MM.1S (cell line): ENCODE measurements at places on chromosomes 4 and X.

- no peak for DNase-seq
Measured at GRCh38 chr4:109440948-109441347, 7.3 kb downstream of the SEC24B start.

DNA sequence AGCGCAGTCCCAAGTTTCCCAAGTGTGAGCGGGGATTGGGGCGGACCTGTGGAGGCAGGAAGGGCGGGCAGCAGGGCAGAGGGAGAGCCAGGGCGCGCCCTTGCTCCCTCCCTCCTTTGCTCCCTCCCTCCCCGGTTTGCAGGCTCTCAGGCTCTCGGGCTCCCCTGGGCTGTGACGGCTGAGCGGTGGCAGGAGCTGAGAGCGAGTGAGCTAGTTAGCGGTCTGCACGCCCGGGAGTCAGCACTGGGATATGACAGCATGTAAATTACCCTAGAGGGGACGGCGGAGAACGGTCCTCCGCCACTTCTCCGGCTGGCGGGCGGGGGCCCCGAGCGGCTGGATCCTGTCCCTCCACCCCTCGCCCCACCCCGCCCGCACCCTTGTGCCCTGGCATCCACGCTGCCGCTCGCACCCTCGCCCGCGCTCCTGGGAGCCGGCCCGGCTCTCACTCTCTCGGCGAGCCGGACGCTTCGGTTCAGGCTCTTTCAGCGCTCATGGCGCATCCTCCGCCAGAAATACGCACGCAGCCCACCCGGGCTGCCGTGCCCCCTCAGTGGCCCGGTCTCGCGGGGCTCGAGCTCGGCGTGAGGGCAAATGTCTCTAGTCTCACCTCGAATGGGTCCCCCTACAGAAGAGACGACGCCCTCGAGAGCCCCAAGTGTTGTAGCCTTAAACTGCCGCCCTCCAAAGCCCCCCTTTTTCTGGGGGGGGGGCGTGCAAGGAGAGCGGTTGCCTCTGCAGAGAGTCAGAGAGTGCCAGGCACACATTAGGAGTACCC, at the start of gene TSC22D3:
TSC22D3 (minus strand) TSS at position 54 of the 778 bp plus-strand sequence. CDS start 368 bp downstream, outside the sequence.
- DNase-seq, result peak; percentile 57

- DNase-seq, result no peak
Measured at GRCh38 chr4:13219971-13220370, 264.2 kb downstream of the RAB28 start.

GRCh38 chr4:28226962-28227361, 1366.3 kb downstream of the STIM2 start:
- no peak for DNase-seq

- DNase-seq, result no peak
Measured at GRCh38 chr4:102452854-102453253, 48.3 kb upstream of the NFKB1 start.

GRCh38 chr4:620201-620600, 5.2 kb upstream of the PDE6B start:
- DNase-seq, result no peak

- no peak for DNase-seq
Measured at GRCh38 chrX:6363188-6363587, 134.5 kb upstream of the NLGN4X start.

DNA sequence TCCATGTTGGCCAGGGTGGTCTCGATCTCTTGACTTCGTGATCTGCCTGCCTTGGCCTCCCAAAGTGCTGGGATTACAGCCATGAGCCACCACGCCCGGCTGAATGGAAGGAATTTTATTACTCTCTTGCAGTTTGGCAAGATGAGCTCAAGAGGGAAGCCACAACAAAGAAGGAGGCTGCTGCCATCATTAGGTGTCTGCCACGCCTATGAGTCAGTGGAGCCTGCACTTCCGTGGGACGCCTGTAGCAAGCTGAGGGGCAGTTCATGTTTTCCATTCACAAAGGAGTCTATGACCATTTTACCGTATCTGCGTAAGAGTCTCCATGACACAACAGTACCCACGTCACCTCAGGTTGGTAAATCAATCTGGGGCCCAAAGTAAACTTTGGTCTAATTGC, 51.2 kb upstream of the CHRNA9 start:
- no peak for DNase-seq

- no peak for DNase-seq
Measured at GRCh38 chrX:155112171-155112570, 40.9 kb downstream of the BRCC3 start.

DNA sequence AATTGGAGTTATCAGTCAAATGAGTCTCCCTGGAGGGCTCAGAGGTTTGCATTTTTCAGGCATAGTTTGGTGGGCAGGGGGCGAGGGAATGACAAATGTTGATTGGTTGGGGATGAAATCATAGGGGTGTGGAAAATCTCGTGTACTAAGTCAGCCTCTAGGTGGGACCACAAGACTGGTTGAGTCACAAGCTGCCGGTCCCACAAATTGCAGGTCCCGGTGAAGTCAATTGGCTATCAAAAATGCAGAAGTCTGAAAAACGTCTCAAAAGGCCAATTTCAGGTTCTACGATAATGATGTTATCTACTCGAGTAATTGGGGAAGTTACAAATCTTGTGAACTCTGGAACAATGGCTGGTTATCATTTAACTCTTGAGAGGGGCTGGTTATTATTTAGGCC, 98.8 kb upstream of the DHX15 start:
- DNase-seq, result no peak

DNA sequence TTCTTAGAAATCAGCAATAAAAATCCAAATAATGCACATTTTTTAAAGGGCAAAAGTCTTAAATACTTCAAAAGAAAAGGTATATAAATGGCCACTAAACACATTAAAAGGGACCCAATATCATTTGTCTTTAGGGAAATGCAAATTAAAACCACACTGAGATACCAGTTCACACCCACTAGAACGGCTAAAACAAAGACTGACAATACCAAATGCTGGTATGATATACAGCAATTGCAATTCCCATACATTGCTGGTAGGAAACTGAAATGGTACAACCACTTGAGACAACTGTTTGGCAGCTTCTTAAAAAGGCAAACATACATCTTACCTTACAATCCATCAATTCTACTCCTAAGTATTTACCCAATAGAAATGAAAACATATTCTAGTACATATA, 33.7 kb downstream of the CAMK2D start:
- no peak for DNase-seq

DNA sequence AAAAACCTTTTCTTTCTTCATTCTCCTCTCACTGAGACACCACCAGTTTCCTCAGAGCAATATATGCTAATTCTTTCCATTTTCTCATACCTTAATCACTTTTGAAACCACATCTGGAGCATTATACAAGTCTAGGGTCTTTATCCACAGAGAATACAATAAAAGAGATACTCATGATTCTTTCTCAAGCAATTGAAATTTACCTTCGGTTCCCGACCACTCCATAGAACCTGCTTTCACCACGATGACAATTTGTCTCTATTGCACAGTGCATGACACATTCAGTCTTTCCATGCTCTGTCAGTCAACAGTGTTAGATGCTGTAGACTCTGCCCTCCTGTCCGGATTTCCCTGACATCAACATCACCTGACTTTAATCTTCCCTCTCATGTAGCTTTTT, 409.3 kb upstream of the NWD2 start:
- no peak for DNase-seq

DNA sequence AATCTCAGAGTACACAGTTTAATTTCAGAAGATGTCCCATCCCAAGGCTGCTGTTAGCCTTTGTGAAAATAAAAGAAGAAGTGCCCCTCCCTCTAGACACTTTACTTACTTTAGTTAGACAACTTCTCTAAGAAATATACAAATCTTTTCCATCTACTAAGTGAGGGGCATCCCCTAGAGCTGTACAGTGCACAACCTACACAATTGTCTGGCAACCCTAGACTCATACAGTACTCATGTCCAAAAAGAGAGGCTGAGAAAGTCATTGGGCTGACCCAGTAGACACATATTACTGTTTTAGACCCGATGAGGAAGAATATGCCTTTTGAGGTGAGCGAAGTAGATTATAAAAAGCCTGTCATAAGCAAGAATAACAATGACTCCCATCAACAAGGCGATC, 297.6 kb downstream of the IDS start:
- DNase-seq, result no peak

- DNase-seq, result no peak
Measured at GRCh38 chr4:71338846-71339593, at the start of gene SLC4A4. Gene SLC4A4 (plus strand): TSS chr4:71339020.

DNA sequence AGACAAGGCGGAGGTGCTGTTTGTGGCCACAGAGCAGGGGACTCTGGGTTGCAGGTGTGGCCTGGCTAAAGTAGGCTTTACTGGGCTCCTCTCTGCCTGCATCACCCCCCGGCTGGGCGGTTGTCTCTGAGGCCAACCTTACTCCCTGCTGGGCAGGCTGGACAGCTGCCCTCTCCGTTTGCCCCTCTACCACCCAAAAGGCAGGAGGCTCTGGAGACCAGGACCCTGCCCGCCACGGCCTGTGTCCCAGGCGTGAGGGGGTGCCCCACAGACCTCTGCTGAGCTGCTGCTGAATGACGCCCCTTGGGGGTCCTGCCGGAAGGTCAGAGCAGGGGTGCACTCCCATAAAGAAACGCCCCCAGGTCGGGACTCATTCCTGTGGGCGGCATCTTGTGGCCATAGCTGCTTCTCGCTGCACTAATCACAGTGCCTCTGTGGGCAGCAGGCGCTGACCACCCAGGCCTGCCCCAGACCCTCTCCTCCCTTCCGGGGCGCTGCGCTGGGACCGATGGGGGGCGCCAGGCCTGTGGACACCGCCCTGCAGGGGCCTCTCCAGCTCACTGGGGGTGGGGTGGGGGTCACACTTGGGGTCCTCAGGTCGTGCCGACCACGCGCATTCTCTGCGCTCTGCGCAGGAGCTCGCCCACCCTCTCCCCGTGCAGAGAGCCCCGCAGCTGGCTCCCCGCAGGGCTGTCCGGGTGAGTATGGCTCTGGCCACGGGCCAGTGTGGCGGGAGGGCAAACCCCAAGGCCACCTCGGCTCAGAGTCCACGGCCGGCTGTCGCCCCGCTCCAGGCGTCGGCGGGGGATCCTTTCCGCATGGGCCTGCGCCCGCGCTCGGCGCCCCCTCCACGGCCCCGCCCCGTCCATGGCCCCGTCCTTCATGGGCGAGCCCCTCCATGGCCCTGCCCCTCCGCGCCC, 920 bp downstream of the HTT-AS start:
- DNase-seq, result no peak

DNA sequence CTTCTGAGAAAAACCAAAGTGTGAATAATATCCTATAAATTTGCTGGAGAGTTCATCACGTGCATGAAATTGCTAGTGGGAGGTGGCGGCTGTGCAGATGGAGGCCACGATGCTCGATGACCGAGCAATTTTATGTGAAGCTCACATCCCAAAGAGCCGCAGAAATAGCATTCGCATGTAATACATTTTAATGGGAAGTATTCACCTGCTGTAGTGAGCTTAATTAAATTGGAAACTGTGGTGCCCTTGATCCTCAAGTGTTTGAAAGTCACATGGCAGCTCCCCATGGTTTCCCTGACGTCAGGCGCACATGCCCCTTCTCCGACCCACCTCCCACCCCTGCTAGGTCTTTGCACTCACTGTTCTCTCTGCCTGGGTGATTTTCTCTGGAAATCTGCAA, 136.8 kb downstream of the STK32B start:
- DNase-seq, result no peak

DNA sequence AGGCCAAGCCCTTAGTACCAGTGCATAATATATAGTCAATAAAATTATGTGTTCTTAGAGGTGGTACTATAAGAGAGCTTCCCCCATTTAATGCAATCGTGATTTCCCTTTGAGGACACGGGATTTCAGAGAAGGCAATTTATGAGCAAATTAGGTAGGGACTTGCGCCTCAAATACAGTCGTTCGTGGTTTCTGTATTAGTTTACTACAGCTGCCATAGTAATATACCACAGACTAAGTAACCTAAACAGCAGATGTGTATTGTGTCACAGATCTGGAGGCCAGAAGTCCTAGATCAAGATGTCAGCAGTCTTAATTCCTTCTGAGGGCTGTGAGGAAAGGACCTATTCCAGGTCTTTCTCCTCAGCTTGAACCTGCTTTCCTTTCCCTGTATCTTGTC, 1.5 kb upstream of the PUDP start:
- DNase-seq, result no peak

- DNase-seq, result no peak
Measured at GRCh38 chr4:139171876-139172691, 4.9 kb downstream of the ELF2 start.

DNA sequence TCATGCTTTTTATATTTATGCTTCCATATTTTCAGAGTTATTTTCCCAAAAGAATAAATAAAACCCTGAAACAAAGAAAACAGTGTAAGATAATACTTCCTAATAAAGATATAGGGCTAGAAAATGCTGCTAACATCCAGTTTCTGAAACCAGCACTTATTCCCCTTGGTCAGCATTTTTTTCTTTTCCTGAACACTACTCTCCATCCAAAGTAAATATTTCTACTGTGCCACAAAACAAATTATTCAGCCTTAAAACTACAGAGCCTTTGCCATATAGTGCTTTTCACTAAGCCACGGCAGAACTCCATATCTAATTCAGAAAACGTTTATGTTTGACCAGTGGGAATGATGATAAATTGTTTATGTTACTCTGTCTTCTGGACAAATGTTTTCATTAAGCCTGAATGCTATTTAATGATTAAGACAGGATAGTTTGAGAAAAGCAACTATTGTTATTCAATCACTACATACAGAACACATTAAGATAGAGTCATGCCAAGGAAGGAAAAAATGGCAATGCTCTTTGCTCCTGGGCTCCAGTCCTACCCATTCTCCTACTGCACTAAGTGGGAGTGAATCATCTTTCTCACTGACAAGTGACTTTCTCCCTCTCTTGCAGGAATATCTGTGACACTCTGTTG, 723.9 kb downstream of the FAT4 start:
- DNase-seq, result no peak

- no peak for DNase-seq
Measured at GRCh38 chr4:15368856-15369255, 59.0 kb upstream of the C1QTNF7 start.

- DNase-seq, result no peak
Measured at GRCh38 chrX:115547448-115547847, 13.5 kb upstream of the PLS3 start.

DNA sequence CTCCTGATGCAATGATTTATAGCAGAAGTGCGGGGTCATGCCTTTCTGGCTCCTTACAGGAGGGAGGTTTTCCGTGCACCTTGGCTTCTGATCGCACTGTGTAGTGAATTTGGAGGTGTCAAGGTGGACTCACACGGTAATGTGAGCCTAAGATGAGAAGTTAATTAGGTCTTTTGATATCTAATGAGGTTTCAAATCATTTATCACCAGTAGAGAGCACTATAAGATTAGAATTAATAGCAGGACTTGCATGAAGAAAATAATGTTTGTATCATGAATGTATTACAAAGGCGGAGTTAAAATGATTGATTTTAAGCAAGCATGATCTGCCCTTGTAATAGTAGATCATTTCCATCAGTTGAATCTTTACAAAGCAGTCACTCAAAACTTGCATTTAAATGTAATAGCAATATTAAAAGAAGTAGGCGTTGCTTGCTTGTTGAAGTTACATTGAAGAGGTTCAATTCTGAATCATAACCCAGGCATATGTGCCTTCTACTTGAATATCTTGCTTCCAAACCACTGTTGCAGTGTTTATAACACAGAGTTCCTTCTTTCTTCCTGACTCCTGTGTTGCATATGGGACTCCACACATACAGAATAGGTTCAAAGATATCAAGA, 152.1 kb downstream of the FMR1NB start:
- peak; percentile 29 for DNase-seq
